ENCODE measurements at places on chromosomes 1 and 21. TPM values are rescaled to one million over a fixed set of nuclear protein-coding genes. Genes with fewer than 3 reads are reported as not detected.

DNA sequence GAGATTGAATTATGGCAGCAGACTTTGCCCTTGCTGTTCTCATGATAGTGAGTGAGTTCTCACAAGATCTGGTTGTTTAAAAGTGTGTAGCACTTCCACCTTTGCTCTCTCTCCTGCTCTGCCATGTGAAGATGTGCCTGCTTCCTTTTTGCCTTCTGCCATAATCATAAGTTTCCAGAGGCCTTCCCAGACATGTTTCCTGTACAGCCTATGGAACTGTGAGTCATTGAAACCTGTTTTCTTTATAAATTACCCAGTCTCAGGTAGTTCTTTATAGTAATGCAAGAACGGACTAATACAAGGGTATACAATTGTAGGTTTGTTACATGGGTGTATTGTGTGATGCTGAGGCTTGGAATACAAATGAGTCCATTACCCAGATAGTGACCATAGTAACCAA, 4.2 kb downstream of the SPRR1B start:
- DNase-seq, result no peak

DNA sequence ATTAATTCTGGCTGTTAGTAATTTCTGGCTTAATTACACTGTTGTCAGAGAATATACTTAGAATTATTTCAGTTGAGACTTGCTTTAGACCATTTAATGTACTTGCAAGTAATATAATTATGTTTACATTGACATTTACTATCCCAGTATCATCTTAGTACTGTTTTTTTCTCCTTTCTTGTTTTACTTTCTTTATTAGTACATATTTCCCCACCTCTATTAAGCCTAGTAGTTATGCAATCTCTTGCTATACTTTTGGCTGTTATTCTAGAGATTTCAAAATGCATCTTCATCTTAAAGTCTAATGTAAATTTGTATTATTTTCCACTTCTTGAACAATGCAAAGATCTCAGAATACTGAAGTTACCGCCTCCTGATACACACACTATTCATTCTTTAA, 24.4 kb downstream of the BRWD1 start:
- DNase-seq, result no peak

DNA sequence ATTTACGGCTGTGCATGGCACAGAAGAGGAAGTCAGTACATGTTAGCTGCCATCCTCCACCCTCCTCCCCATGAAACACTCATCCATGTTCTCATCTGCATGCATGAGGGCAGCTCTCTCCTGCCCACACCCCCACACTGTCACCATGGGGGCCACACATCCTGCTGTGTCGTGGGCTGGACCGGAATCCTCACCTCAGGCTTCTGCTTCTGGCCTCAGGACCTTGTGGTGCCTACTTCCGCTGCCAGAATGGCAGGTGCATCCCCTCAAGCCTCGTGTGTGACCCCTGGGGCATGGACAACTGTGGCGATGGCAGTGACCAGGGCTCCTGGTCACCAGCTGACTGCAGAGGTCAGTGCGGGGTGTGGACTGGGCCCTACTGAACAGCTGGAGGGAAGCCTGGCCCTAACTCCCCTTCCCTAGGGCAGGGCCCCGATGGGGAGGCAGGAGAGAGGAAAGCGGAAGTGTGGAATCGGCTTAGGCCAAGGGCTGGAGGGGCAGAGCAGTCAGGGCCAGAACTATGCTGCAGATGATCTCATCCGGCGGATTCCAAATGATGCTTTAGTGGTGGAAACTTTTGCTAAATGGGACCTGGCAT, 3.8 kb downstream of the LDLRAD2 start:
- DNase-seq, result peak; percentile 59

DNA sequence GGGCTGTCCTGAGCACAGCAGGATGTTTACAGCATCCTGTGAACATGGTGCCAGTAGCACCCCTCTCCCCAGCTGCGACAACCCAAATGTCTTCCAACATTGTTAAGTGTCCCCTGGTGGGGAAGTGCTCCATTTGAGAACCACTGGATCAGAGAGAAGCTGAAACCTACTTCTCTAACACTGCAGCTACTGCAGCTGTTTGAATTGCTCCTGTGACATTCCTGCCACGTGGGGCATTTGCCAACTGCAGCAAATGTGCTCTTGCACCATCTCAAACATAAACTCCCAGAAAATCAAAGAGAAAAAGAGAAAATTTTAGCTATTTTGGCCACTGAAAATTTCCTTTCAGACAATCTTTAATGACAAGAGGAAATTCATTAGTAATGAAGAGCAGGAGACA, 11.0 kb downstream of the SLC2A5 start:
- DNase-seq, result no peak

Gene MYOG
- not detected for polyA plus RNA-seq

GRCh38 chr1:162349635-162350330, 26.9 kb downstream of the SPATA46 start:
- DNase-seq, result no peak

DNA sequence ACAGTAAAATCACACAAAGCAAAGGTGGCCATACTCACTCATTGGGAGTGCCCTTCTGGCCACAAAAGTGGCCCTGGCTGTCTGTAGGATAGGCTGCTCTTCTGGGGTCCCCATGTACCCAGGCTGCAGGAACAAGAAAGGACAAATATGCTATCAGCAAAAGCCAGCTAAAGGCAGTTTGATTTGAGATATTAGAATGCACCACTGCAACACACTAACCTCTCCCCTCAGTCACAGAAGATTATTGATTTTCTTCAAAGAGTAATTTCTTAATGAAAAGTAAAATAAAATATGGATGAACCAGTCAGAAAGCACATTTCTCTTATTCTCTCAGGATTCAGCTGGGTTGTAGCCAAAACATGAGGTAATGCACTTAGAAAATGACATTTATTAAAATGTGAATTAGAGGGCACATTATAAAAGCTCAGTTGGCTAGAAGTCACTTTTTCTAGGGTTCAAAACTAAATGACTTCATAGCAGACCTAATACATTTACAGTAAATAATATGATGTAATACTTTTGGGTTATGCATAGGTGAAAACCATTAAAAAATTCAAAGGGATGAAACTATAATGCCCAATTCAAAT, 140.8 kb downstream of the LHX8 start:
- no peak for DNase-seq

Gene TAS1R3
- polyA plus RNA-seq, result 0.31 TPM

DNA sequence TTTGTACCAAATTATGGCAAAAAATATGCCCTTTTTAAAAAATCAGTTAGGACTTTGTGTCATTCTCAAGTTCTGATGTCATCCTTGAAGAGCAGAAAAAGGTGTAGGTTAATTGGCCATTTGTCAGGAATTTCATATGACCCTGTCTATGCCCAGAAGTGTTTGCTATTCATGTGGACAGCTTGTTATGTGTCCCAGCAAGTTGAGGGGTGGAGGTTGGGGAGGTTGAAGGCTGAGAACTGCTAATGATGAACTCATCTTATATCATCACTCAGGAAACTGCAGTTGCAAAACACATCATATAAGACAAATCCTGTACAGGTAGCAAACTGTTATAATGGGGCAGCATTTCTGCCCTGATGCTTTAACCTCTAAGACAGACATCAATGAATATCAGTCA, 106.5 kb downstream of the PHTF1 start:
- DNase-seq, result no peak

- no peak for DNase-seq
Measured at GRCh38 chr1:117660271-117660965, 54.6 kb downstream of the TENT5C start.

Data from stomach (tissue), 19 donors.